ENCODE measurements at places on chromosomes 6 and 20.

- no peak for DNase-seq
Measured at GRCh38 chr6:1068905-1069304, 243.0 kb upstream of the FOXQ1 start.

GRCh38 chr6:169205176-169206160, 48.2 kb downstream of the THBS2 start:
- DNase-seq: no peak

DNA sequence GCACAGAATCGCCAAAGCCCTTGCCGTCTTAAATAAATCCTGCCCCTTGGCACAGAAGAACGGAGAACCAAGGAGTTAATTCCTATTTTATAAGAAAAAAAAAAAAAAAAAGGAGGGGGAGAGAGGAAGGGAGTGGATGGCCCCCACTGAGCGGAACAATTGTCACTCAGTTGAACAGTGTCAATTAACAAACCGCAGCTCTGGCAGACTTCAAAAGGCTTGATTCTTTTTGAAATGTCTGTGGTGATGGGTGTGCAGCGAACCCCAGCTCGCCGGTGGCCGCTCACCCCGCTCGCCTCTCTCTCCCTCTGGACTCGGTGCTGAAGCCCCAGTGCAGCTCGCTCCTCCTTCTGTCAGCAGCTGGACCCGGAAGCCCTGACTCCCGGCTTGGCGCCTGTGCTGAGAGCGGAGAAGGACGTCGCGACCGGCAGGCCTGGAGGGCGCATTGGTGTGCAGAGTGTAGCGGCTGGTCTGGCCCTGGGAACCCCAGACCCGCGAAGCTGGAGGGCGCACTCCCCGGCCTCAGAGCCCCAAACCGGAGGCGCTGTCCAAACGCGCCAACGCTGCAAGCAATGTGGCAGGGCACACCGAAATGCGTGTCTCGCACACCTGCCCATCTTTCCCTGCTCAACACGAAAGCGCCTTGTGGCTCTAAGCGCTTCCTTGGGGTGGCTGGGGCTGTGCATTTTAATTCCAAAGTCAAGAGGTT, 3.4 kb downstream of the LINC00237 start:
- no peak for DNase-seq

DNA sequence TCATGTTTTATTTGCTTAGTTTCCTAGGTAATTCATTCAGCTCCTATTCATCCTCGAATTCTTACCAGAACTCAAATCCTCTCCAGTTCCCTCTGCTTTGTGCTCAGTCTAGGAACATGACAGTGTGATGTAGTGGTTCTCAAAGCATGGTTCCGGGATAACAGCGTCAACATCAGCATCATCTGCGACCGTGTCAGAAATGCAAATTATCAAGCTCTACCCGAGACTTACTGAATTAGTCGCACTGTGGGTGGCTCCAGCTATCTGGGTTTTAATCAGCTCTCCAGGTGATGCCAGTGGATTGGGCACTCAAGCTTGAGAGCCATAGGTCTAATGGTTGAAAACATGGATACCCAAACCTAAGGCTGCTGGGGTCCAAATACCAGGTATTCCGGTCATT, 7.7 kb upstream of the STK35 start:
- DNase-seq: no peak

DNA sequence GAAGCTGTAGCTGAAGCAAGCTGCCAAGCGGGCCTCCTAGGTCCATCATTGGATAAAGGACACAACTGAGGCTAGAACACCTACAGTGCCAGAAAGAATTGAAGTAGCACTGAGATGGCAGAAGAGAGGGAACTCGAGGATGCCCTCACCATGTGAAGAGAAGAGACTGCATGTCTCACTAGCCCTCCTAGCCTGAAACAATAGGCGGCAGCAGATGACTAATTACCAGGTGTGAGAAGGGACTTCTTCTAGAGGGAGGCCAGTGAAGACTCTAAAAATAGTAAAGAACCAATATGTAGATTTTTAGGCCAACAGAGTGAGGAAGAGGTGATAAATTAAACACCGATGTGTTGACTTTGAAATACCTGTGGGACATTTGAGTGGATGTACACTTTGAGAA, 50.3 kb downstream of the LGSN start:
- DNase-seq: no peak

GRCh38 chr20:34269996-34270627, 28.9 kb downstream of the ASIP start:
- DNase-seq: no peak

DNA sequence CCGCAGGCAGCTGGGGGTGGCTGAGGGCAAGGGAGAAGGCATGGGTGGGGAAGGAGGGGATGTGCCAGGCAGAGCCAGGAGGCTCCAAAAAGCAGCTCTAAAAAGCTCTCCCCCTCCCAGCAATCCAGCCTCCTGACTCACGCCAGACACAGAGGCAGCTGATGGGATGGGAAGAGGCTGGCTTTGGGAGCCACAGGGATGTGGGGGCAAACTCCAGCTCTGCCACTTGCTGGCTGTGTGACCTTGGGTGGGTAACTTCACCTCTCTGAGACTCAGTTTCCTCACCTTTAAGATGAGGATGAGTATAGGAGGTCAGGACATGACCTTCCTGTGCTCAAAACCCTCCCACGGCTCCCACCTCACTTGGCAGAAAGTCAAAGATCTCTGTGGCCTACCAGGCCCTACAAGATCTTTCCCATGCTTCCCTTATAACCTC, 148.9 kb downstream of the CEBPB start:
- no peak for DNase-seq

DNA sequence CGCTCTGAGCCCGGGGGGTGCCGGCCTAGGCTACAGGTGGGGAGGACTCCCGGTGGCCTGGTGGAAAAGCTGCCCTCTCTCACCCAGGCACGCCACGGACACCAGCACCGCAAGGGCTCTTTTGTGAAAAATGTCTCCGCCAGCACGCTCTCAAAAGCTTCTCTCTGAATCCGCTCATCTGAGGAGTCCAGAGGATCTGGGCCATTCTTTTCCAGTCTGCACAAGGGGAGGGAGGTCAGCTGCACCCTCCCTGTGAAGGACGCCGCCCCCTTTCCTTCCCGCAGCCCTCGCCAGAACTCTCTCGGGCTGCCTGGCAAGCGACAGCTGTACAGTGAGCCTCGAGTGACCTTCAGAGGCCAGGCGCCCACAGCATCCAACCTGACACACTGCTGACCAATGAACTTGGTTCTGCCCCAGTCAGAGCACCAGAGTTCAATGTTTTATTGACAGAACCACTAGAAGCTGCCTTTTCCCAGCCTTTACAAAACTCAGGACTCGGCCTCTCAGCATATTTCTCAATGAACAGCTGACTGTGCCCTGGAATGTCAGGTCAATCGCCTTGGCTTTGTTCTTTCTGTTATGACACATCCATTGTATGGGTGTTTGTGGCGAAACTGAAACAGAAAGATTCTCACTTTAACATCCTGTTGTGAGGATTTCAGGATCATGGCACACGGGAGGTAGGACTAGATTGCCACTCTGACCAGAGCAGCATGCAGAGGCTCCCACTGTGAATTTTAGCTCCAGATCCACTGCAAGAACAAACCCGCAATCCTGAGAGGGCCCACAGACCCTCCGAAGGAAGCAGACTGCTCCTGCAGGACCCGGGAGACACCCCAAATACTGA, 26.7 kb downstream of the SERPINB9 start:
- no peak for DNase-seq

DNA sequence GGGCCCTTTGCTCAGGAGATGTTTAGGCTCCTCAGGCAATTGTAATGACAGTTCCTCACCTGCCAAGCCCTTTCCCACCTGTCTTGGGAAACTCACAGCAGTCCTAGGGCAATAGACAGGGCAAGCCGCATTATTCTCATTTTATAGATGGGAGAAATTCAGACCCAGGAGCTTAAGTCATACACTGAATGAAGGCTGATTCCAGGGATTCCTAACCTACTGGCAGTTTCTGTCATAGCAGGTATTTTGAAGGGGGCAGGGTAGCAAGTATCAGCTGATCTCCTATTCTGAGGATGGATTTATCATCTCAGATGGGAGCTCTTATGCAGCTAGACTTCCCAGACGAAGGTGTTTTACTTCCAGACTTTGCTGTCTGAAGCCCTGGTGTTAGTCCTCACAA, 61.4 kb upstream of the MYL9 start:
- DNase-seq: no peak

- peak; percentile 56 for DNase-seq
Measured at GRCh38 chr20:5205348-5206210, 78.8 kb downstream of the CDS2 start.
